ENCODE measurements at places on chromosomes 13 and 19.

GRCh38 chr13:79481685-79482052 lies 714 bp downstream of the NDFIP2 start:
- peak; percentile 78 for DNase-seq

- no peak for DNase-seq
Measured at GRCh38 chr13:49213997-49214916, 5.9 kb upstream of the MLNR start.

GRCh38 chr13:97914540-97914939 lies 38.9 kb upstream of the IPO5 start:
- no peak for DNase-seq

GRCh38 chr13:71540098-71540497 lies 326.9 kb downstream of the DACH1 start:
- no peak for DNase-seq

DNA sequence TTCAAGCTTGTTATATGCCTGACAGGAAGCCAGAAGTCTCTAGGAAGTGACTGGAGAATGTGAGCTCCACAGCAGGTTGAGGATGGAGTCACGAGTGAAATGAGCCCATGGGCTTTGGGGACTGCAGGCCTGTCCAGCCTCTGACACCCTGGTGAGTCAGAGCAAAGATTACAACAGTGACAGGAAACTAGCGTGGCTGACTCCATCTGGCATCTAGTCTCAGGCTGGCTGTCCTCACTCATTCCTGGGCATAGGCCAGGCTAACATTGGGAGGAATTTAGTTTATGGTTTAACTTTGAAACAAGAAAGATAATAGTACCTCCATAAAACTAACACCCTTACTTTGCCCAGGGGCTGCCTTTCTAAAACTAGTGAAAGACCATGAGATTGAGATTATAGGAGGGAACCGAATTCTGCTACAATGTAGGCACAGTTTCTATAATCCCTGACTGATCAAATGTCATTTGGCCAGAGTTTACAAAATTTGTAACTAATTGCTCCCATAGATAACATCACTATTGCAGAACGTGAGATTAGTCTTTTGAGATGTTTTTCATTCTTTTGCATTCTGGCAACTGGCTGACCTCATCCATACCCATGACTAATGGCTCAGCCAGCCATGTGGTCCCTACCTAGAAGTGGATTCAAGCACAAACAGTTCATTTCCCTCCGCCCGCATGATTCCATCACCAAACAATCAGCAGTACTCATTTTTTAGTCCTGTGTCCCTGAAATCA lies 28.4 kb downstream of the PSG1 start:
- DNase-seq, result no peak

- DNase-seq, result no peak
Measured at GRCh38 chr13:46580362-46580839, 27.4 kb downstream of the LRCH1 start.

DNA sequence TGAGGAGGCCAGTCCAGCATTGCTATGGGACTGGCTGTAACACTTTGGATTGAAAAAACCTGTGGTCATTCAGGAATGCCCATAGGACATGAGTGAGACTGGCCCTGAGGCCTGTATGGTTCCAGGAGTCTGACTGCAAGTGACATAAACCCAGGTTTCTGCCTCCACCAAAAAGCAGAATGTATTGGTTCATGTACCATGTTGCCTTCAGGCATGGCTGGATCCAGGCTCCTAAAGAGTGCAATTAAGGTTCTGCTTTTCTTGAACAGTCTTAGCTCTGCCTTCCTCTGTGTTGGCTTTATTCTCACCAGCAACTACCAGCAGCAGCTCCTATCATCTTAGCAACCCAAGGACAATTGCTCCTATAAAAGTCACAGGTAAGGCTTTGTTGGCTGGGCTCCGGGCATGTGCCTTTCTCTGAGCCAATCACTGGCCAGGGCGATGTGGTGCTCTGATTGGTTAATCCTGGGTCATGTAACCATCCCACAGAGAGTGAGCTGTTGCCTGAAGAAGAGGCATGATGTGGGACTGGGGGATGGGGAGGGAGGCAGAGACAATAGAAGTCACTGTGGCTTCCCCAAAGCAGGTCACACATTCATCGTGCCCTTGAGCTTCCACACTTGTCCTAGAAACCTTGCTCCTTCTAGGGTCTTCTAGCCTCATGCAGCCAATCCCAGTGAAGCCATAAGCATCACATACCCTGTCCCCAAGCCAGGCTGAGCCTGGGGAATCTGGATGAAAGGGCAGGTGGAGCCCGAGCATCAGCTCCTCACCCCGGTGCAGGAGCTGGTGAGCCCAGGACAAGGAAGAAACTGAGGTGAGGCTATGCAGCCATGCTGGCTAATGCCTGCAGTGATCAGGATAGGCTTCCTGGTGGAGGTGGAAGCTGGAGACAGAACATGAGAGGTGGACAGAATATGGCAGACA lies 123.9 kb downstream of the URI1 start:
- no peak for DNase-seq

GRCh38 chr13:53415135-53415534 lies 386.5 kb downstream of the OLFM4 start:
- no peak for DNase-seq

DNA sequence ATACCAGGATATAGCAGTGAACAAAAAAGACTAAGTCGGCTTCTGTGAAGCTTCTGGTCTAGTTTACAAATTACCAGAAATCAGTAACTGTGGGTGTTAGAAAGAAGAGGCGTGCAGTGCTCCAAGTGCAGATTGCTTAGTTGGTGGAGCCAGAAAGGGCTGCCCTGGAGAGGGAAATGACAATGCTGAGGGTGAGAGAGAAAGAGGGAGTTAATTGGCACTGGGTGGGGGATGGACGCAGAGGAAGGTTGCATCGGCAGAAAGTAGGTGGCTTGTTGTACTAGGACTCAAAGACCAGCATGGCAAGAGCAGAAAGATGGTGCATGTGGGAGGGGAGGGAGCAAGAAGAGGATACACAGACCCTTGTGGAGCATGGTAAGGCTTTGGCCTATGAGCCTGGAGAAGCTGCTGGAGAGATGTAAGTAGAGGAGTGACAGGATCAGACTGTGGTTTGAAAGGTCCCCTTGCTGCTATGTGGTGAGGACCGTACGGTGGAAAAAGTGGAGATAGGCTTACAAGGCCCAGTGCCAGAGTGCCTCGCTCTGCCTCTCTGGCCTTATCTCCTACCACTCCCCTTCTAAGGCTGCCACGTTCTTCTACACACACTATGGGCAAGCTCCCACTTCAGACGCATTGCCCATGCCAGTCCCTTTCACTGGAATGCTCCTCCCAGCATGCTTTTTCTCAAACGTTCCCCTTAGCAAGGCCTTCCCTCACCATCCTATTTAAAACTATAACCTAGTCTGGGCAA lies 13.5 kb downstream of the SMG9 start:
- no peak for DNase-seq

- no peak for DNase-seq
Measured at GRCh38 chr19:19103167-19103566, 35.1 kb downstream of the TMEM161A start.

- DNase-seq, result no peak
Measured at GRCh38 chr19:31670931-31671330, 321.7 kb upstream of the TSHZ3 start.

- DNase-seq, result no peak
Measured at GRCh38 chr13:93814658-93815057, 588.1 kb downstream of the GPC6 start.

- DNase-seq, result no peak
Measured at GRCh38 chr19:34500656-34501120, 19.1 kb downstream of the WTIP start.
